Neural crest cell (in vitro differentiated cells): ENCODE measurements at places on chromosomes 7 and 10. TPM values are rescaled to one million over a fixed set of nuclear protein-coding genes. Genes with fewer than 3 reads are reported as not detected.

ACSM6 gene
- not detected in 2 replicates for total RNA-seq

DNA sequence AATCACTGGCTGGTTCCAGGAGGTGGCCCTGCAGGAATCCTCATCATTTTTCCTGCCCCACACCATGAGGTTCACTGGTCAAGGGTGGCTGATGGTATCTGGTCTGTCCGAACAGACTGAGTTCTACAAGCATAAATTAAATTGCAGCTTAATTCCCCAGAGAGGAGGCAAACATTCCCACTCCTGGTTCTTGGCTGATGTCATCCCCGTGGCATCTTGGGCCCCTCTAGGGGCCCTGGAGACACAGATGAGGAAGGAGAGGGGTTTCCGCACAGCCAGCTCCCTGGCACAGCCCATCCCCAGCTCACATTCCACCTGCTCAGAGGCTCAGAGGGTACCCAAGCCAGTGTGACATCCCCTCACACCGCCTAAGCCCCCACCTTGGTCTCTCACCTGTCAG lies 5.3 kb upstream of the KLRG2 start:
- H3K36me3 ChIP-seq: no peaks in the 10 kb centered on the region
- H3K4me3 ChIP-seq: no peak overlapping the region
- no peak overlapping the region for H3K27ac ChIP-seq

GRCh38 chr10:69979174-69979573 lies 73.5 kb upstream of the MACROH2A2 start:
- DNase-seq: no peak
- peaks cover 17% of the 10 kb centered on the region for H3K4me1 ChIP-seq
- no peak overlapping the region for H3K27ac ChIP-seq
- no peak overlapping the region for H3K4me3 ChIP-seq
- peaks cover 10% of the 10 kb centered on the region for H3K27me3 ChIP-seq

SLC26A5 gene
- total RNA-seq: not detected in 2 replicates

DNA sequence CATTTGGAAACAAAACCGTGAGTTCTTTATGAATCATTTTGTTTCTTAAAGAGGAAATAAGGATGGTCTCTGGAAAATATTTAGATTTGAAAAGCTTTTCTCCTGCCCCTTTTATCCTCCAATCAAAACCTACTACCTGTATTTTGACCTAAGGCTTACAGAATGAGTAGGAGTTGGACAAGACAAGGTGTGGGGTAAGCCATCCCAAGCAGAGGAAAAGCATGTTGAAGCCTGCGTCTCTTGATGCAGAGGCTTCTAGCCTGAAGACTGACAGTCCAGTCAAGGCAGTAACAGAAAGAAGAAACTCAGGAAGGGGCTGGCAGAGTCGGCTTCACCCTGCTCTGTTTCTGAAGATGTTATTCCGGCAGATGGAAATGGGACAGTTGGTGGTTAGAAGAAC lies 551.1 kb downstream of the SORCS3 start:
- no peak overlapping the region for H3K4me3 ChIP-seq
- no peaks in the 10 kb centered on the region for H3K4me1 ChIP-seq
- no peak overlapping the region for H3K27ac ChIP-seq
- H3K36me3 ChIP-seq: no peaks in the 10 kb centered on the region
- DNase-seq: no peak

GRCh38 chr7:6615723-6616555 lies 529 bp downstream of the ZNF853 start:
- H3K4me1 ChIP-seq: peaks cover 9% of the 10 kb centered on the region
- H3K27ac ChIP-seq: no peak overlapping the region
- H3K36me3 ChIP-seq: peaks cover 1% of the 10 kb centered on the region
- peaks cover 4% of the 10 kb centered on the region for H3K27me3 ChIP-seq
- H3K4me3 ChIP-seq: peak overlapping the region; percentile 57
- peak; percentile 18 for DNase-seq

DNA sequence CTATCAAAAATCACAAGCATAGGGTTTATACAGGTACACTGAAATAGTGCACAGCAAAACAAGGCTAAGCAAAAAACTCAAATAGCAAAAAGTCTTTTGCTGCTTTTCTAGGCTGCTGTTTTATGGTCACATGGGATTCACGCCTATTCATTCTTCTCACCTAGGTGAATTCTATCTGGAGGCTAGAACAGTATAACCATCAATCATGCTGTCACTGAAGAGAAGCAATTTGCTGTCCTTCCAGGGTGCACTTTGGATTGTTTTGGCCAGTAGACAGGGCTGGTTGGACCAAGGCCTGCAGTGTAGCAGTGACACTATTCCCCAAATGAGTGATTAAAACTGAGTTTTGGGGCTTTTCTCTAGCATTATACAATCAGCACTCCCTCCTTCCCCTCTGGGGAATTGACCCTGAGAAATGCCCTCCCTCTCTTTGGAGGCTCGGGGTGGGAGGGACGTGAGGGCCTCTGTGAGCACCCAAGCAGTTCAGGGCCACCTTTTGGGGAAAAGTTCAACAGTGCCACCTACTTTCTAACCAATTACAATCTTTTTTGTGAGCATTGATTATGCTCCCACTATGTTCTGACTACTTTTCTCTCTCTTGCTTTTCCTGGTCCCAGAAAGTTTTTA lies 16.2 kb upstream of the SND1 start:
- no peak overlapping the region for H3K4me3 ChIP-seq
- H3K36me3 ChIP-seq: no peaks in the 10 kb centered on the region
- H3K27me3 ChIP-seq: no peaks in the 10 kb centered on the region
- H3K4me1 ChIP-seq: no peaks in the 10 kb centered on the region

PANK1 gene
- total RNA-seq: 46.9 and 47.2 TPM in 2 replicates
